ENCODE measurements at places on chromosomes 12 and 14.

- DNase-seq: no peak
Measured at GRCh38 chr12:13049816-13050215, 5.6 kb downstream of the FAM234B start.

GRCh38 chr12:101619858-101620761 lies 25.3 kb downstream of the MYBPC1 start:
- DNase-seq: no peak

DNA sequence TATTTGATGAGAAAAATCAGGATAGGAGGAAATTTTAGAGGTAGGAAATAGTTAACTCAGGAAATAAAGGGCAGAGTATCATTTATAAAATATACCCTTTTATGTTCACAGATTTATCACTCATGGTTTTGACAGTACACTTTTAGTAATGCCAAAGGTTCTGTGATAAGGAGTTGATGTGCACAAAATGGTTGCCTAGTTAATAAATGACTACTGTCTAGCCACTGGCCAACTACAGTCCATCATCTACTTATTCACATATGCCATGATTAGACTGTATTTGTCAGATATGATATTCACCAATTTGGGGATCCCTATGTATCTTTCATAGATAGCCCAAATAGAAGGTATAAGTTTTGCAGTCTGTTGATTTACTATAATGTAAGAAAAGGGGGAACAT lies 19.2 kb upstream of the GXYLT1 start:
- no peak for DNase-seq

- DNase-seq: no peak
Measured at GRCh38 chr14:60736494-60736893, 1.9 kb downstream of the MNAT1 start.

- no peak for DNase-seq
Measured at GRCh38 chr12:118690506-118690905, 290.8 kb upstream of the SRRM4 start.

DNA sequence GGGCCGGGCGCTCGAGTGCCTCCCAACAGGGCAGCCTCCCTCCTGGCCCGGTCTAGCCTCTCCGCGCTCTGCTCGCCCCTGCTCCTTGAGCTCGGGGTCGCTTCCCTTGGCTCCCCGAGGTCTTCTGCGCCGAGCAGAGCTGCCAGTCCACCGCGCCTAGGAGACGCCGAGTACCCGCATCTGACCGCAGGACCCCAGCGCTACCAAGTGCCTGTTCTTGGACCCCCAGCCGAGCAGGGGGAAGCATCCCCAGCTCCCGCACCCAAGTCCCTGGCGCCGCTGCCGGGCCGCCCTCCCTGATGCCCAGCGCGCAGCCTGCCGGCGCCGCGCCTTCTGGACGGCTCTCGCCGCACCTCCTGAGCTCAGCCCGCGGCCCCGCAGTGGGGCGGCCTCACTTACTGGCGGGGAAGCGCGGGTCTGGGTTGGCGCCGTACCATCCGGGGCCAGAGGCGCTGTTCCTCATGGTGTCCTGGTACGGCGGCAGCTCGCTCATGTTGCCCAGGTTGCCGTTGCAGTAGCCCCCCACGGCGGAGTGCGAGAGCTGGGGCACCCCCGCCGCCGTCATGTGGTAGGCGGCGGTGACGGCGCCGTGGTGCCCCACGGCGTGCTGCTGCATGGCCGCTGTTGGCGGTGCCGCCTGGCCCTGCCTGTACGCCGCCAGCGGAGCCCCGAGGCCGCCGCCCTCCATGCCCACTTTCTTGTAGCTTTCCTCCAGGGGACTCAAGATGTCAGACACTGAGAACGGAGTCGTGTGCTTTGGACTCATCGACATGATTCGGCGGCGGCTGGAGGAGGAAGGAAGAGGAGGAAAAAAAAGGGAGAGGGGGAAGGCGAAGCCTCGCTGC lies 1.2 kb downstream of the NKX2-1 start:
- DNase-seq: no peak

GRCh38 chr12:644818-645552 lies 18.3 kb downstream of the NINJ2 start:
- no peak for DNase-seq

GRCh38 chr12:108310489-108310888 lies 28.6 kb downstream of the CMKLR1 start:
- no peak for DNase-seq

DNA sequence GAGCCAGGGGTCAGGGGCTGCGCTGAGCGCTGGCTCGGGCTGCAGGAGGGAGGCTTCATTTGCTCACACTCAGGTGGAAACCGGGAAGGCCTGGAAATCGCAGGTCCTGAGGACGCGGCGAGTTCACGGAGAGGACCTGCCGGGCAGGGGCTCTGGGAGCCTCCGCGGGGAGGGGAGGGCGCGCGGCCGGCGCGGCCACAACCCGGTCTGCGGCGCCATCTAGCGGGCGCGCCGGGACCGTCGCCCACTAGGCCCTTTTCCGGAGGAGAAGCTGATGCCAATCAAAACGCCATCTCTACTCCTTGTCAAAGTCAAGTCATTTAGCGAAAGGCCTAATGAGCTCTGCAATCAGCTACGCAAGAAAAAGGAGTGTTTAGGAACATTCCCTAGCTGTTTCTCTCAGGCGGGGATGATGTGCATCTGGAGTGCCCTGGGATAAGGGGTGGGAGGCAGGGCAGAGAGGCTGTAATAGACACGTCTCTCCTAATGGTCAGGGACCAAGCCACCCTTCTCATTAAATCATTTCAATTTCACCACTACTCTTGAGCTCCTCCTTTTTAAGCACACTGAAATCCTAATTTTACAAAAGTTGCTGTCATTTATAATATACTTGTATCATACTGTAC lies 885.8 kb upstream of the TMEM132C start:
- no peak for DNase-seq

- DNase-seq: no peak
Measured at GRCh38 chr12:52874573-52875435, 26.0 kb upstream of the KRT78 start.

DNA sequence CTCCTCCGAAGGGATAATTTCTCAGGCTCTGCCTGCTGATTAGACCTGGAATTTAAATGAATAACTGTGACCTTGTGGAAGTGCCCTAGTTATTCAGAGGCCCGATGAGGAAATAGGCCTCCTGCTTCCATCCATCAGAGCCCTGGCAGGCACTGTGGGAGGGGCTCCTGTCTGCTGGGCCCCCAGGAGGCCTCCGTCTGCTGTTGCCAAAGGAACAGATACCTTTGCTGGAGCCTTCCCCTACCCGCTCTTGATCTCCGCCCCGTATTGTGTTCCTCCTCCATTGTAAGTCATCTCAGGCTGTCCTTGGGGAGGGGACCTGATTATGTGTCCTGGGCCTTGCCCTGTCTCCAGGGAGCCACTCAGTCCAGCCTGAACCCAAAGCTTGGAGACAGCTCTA lies 112.3 kb downstream of the NRXN3 start:
- no peak for DNase-seq

DNA sequence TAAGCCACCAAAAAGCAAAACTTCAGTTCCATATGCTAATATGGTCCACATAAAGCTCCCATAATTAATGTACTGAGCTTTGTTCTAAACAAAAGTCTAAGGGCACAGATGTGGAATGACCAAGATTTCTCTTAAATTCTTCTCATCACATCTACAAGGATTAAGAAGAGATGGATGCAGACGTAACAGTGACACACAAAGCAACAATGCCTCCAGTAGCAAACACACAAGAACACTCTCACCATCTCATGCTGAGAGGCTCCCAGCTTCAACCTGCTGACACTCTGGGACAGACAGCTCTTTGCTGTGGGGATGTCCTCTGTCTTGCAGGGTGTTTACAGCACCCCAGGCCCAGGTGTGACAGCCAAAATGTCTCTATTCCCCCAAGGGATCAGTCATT lies 48.2 kb downstream of the SETD3 start:
- DNase-seq: no peak

DNA sequence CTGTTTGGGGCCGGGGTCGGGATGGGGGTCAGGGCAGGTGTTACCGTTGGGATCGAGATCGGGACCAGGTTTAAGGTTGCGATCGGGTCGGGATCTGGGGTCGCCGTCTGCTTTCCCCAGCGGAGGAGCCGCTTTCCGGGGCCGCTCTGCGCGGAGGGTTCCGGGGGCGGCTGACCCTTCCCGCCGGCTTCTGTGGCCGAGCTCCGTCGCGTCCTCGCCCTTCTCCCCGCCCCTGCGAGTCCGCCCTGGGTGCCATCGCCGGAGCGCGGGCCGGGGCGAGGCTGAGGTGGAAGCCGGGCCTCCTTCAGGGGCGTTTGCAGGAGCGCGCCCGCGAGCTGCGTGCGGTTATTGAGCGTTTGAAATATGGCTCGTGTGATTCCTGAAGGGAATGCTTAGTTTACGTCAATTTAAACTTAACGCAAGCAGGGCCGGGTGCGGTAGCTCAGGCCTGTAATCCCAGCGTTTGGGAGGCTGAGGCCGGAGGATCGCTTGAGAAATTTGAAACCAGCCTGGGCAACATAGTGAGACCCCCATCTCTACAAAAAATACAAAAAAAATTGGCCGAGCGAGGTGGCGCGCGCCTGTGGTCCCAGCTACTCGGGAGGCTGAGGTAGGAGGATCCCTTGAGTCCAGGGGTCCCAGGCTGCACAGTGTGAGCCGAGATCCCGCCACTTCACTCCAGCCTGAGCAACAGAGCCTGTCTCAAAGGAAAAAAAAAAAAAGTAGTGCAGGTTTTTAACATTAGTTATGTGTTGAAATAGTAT lies 620 bp downstream of the PGAM5 start:
- DNase-seq: peak; percentile 22

GRCh38 chr12:5407034-5407856 lies 24.7 kb upstream of the NTF3 start:
- no peak for DNase-seq

DNA sequence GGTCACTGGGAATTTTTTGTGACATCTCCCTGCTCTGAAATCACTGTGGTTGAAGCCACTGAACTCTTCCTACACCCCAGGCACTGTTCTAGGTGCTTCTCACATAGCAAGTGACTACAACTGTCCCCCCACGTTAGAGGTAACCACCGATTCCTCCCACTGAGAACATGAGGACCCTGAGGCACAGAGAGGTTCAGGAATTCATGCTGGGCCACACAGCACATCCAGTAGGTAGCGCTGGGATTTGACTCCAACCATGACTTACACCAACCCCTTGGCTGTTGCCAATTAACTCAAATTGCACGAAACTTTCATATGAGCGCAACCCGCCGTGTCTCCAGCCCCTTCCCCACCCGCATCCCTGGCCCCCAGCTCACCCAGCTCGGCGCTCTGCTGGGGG lies 105.2 kb downstream of the RFLNA start:
- no peak for DNase-seq

GRCh38 chr14:103560691-103561090 lies 1.8 kb downstream of the BAG5 start:
- DNase-seq: no peak

- no peak for DNase-seq
Measured at GRCh38 chr14:105165134-105165704, 3.4 kb downstream of the JAG2 start.

DNA sequence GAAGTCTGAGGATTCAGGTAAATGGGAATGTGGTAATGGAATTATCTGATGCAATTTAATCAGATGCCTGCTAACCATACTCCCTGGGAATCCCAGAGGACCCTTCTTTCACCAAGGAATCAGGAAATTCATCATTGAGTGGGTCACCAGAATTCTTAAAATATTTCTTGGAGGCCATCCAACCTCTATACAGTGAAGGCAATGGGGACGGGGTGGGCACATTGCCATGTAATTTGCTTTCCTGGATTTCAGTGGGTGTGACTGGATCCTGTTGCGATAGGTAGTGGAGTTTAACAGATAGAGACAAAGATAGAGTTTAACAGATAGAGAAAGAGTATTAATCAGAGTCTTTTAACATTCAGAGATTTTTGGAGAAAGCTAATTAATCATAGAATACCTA lies 394.4 kb downstream of the DAD1 start:
- DNase-seq: no peak

DNA sequence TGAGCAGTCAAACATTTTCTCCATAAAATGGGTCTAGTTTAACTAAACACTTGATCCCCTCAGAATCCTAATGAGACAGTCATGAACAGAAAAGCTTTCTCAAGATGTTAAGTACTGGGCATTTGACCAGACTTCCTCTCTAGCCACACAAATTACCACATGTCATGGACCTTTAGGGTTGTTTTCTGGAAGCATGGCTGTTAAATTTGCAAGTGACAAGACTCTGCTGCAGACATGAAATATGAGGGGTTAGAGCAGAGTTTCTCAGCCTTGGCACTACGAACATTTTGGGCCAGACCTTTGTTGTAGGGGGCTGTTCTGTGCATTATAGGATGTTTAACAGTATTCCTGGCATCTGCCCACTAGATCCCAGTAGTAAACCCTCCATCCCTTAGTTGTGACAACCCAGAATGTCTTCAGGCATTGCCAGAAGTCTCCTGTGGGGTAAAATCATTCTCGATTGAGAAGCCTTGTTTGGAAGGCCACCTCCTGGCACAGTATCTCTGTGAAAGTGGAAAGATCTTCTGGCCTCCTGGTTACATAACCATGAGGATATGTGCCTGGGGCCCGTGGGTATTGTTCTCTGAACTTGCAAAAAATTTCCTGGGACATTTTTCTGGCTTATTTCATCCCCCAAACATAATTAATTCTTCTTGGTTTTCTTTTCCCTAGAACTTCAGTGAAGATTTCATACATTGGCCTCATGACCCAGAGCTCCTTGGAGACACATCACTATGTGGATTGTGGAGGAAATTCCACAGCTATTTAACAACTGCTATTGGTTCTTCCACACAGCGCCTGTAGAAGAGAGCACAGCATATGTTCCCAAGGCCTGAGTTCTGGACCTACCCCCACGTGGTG lies 4.3 kb downstream of the TMEM106C start:
- no peak for DNase-seq

- no peak for DNase-seq
Measured at GRCh38 chr12:38648813-38649212, 256.6 kb downstream of the CPNE8 start.

DNA sequence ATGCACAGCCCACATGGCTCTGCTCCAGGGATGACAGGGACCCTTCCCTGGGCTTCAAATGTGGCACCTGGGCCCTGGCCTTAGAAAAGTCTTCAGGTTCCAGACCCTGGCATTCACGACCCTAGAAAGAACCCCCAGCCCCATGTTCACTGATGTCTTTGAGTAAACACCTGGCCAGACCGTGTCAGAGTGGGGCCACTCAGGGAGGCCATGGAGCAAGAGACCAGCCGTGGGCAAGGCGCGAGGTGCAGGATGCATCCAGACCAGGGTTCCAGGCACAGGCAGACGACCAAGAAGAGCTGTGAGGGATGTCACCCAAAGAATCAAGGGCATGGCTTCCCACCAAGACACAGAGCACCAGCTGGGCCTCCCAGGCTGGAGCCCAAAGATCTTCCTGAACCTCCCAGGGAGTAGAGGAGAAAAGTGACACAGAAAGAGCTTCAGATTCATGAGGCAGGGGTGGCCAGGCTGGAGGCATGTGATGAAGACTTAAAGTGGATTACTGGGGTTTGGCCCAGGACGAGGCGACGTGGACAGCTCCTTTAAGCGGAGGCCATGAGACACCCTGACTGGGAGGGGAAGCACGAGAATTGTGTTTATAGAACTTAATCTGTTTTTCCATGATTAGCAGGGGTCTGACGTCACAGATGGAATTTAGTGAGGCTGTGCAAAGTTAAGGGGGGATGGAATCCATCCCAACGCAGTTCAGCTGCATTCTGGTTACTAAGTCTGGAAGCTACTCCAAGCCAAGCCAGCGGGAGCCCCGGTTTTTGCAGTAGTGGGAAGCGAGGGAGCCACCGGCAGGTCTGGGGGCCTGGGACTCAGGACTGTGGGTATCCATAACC lies 61.6 kb downstream of the ARL6IP4 start:
- DNase-seq: no peak
